GM10248 (cell line): ENCODE measurements at places on chromosomes 16 and 17.

DNA sequence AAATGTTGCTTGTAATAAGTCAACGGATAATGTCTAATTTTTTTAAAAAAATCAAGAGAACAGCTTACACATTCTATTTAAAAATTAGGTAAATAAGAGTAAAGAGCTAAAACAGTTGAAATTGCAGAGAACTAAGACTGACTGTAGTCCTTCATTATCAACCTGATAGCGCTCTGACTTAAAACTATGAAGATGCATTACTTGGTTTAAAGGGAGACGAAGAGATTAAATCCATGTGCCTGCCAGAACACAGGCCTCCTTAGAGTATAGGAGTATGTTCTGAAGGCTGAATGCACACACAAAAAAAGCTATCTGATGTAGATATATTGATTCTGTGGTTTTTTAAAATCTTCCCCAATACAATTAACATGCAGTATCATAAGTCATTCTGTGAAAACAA lies 28.5 kb downstream of the GLG1 start:
- DNase-seq: no peak

DNA sequence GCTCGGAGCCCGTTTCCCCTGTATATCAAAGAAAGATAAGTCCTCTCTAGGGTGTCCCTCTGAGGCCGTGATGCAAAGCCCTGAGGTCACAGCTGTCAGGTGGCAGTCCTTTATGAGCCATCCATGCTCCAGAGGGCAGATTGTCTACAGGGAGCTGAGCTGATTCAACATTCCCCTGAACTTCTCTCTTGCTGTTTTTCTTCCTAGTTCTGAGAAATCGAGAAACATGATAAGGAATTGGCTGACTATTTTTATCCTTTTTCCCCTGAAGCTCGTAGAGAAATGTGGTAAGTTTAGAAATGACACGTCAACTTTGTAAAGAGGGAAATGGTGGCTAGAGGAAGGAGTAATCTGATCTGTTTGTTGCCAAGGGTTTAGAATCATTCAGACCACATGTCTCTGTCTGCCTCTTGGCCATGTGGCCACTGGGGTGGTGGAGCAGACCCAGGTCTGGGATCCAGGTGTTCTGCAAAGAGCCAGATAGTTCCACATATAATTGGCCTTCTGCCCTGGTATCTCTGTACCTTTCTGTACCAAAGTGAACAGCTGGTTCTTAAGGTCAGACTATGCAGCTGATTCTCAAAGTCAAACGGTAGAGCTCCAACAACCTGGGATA lies 3.5 kb downstream of the CTNS start:
- no peak for DNase-seq

DNA sequence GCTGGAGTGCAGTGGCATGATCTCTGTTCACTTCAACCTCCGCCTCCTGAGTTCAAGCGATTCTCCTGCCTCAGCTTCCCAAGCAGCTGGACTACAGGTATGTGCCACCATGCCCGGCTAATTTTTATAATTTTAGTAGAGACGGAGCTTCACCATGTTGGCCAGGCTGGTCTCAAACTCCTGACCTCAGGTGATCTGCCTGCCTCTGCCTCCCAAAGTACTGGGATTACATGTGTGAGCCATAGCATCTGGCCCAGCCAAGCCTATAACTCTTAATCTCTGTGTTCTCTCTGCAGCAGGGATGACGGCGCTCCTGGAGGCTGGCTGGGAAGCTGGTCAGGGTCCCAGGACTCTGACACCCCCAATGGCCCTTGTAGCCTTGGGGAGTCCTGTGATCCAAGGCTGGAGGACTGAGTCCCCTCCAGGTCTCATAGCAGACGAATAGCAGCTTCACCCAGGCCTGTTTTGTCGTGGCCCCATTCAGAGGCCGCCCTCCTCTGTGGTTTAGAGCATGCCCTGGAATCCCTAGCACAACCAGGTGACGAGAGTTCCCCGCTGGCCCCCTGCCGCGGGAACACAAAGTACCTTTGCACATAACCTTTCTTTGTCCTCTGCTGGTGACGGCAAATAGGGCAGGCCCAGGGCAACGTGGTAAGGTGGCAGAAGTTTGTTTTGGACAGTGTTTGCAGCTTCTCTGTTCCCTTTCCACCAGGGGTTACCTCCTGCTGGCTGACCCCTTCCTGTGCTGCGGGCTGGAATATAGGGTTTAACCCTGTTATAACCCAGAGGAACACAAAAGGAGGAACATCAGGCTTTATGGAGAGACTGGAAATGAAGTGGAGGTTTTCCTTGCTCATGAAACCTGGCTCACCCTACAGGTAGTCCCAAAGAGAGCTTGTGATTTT lies 43.0 kb upstream of the TOB1 start:
- DNase-seq: no peak

DNA sequence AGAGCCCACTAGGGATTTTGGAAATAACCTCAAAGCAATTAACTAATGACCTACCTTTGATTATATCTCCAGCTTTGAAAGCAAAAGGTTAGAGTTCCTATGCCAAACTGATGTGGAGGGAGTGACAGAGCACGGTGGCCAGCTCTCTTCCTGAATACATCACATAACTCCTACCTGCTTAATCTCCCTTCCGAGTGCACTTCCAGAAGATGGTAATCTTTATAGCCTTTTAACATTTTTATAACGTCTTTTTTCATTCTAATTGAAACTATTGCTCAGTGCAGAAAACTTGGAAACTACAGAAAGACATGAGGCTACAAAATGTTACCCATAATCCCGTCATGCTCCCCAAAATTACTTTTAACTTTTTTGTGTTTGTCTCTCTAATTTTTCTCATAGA lies 110.5 kb upstream of the COX10 start:
- no peak for DNase-seq

GRCh38 chr17:82932518-82933310 lies 92.9 kb upstream of the ZNF750 start:
- no peak for DNase-seq

- DNase-seq: no peak
Observed at GRCh38 chr16:79191933-79192332, 408.6 kb downstream of the MAF start.
